ENCODE measurements at places on chromosomes 2 and 18.

- DNase-seq = no peak
These were observed 1.2 kb downstream of the ONECUT2 start for GRCh38 chr18:57436191-57436964.

DNA sequence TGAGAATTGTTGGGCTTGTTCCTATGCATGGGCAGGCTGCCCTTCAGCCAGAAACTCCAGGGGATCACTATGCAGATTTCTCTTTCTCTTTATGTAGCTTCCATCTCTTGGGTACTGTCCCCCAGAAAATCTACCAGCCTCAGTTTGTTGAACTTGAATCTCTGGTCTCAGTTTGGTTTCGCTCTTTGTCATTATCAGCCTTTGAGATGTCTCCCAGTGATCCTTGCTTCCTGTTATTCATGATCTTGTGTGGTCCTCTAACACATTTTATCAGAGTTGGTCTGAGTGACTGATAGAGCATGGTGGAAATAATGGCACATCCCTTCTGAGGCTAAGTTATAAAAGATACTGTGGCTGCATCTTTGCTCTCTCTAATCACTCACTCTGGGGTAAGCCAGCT, 7.8 kb downstream of the TMEM87B start:
- no peak for DNase-seq

GRCh38 chr2:237154082-237154638, 68.5 kb downstream of the COPS8 start:
- no peak for DNase-seq

GRCh38 chr2:72293620-72294019, 146.0 kb upstream of the CYP26B1 start:
- DNase-seq = no peak

DNA sequence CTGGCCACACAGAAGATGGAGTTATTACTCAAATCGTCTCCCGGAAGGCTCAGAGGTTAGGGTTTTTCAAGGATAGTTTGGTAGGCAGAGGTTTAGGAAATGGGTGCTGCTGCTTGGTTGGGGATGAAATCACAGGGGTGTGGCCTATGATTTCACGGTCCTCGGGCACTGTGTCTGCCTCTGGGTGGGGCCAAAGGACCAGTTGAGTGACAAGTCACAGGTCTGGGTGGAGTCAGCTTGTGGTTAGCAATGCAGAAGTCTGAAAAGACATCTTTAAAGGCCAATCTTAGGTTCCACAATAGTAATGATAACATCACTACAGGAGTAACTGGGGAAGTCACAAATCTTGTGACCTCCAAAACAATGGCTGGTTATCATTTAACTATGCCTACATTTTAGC, 387.8 kb downstream of the ZNF521 start:
- DNase-seq = no peak

GRCh38 chr2:205682971-205683501, 735 bp downstream of the NRP2 start:
- DNase-seq = no peak

- no peak for DNase-seq
These were observed 64.9 kb downstream of the LPIN2 start for GRCh38 chr18:2948038-2948437.

DNA sequence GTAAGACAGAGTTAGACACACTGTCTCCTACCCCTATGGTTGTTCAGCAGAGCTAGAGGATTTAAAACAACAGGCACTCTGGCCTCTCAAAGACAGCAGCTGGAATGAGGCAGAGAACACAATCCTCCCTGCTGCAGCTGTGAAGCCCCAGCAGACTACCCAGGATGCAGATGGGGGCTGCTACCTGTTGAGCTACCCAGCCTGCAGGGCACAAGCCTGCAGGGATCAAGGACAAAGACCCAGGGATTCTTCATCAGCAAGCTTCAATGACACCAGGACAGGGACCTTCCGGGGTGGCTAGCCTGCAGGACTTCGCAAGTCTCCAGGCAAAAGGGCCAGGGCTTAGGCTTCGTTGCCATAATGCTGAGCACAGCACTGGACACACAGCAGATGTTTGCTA, 27.2 kb downstream of the GALNT14 start:
- no peak for DNase-seq

DNA sequence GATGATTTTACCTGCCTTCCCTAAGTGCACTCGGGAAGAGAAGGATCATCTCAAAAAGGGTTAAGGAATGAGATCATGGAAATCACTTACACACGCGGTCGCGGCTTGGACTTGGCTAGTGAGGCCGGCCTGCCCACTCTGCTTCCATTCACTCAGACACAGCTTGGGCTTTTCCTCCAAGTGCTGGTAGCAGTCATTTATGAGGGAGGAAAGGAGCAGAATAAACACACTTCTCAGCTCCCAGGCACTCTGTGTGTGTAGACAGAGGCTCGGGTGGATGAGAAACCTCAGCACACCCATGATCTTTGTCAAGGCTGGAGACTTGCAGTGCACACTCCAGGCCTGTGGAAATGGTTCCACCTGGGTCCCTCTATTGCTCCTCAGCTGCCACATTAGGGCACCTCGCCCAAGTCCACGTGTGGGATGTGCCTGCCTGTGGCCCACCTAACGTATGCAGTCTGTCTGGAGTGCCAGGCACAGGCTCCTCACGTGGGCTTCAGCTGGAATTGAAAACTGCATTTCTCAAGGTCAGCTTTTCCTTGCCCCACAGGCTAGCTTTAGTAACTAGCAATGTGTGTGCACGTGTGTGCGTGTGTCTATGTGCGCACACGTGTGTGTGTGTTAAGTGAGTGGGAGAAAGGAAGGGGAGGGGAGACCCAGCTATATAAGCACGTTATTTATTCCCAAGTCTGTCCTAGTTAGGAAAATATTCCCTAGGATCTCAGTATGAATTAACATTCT, 288.4 kb downstream of the SOX11 start:
- DNase-seq = no peak

GRCh38 chr2:74357627-74358026, 14.4 kb upstream of the SLC4A5 start:
- no peak for DNase-seq

- DNase-seq = no peak
These were observed 134.1 kb downstream of the ANKRD44 start for GRCh38 chr2:197176522-197176921.

GRCh38 chr2:145154731-145155130, 634.8 kb upstream of the ZEB2 start:
- DNase-seq = no peak

DNA sequence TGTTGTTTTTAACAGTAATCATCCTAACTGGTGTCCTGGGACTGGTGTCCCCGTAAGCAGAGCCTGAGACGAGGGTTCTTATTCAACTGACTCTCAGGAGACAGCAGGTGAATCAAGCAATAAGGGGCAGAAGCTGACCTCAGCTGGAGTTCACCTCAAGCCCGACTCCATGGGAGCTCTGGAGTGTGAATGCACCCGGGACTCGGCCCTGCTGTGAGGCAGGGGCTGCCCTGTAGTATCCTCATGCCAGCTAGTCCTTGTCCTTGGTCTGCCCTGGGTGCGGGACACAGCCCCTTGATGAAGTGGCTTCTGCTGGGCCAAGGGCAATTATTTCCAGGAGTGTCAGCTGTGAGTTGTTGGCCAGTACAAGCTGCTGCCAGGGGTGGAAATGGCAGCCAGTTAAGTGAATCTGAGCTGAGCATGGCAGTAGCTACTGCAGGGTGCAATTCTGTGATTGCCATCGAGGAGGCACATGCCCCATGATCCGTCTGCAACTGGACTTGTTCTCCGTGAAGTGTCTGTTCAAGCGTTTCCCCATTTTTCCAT, 54.9 kb upstream of the OTOS start:
- DNase-seq = no peak

GRCh38 chr2:152445375-152445774, 110.4 kb downstream of the FMNL2 start:
- no peak for DNase-seq

DNA sequence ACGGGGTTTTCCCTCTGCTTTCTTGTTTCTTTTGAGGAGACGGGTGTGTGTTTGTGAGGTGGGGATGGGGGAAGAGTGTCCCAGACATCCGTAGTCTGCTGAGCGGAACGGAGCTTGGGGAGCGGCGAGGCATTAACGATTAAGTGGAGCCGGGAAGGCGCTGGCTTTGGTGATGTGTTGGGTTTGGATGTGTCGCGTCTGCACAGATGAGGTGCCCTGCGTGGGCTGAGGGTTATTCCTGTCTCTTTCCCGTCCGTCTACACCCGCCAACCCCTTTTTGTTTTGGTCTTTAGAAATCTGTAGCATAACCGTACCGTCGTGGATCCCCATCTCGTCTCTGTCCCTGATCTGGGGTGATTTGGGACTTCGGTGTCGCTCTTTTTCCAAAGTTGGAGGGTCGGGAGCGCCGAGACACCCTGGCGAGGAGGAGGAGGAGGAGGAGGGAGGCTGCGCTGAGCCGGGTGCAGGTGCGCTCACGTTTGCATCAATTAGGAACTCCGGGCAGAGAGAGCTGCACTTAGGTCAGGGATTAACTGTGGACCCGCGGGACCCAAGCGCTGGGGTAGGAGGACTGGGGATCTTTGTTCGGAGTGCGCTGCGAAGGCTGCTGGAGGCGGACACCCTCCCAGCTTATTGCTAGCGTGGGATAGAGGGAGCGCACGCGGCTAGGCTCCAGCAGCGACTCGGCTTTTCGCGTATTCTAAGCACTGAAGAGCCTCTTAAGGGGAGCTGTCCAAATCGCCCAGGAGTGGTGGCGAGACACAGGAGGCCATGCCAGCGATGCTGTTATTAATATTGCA, 720.3 kb downstream of the DPP10 start:
- peak; percentile 16 for DNase-seq

DNA sequence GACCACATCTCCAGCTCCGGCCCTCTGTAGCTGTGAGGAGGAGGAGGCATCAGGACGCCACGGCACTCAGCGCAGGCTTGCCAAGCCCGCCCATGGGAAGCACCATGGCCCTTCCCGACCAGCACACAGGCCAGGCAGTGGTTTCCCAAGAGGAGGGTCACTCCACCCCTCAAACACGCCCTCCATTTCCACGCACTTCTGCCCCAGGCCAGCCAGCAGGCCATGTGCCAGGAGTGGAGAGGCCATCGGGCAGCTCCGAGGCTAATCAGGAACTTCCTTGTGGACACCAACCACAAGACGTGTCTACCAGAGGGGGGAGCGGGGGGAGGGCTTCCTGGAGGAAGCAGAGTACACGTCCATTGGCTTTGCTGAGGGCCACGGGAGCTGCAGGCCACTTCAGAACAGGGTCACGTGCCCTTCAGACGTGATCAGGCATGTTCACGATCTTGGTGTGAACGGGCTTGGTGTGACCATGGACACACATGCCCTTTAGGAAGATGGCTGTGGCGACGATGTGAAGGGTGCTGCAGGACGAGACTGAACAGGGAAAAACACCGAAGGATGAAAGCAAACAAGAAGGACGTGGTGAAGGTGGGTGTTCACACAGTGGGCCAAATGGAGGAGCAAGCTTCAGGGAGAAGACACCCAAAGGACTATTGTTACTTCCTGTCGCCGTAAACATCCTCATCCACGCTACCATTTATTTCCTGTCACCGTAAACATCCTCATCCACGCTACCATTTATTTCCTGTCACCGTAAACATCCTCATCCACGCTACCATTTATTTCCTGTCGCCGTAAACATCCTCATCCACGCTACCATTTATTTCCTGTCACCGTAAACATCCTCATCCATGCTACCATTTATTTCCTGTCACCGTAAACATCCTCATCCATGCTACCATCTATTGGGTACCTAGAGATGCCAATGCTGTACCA, 6.5 kb upstream of the MTERF4 start:
- no peak for DNase-seq

DNA sequence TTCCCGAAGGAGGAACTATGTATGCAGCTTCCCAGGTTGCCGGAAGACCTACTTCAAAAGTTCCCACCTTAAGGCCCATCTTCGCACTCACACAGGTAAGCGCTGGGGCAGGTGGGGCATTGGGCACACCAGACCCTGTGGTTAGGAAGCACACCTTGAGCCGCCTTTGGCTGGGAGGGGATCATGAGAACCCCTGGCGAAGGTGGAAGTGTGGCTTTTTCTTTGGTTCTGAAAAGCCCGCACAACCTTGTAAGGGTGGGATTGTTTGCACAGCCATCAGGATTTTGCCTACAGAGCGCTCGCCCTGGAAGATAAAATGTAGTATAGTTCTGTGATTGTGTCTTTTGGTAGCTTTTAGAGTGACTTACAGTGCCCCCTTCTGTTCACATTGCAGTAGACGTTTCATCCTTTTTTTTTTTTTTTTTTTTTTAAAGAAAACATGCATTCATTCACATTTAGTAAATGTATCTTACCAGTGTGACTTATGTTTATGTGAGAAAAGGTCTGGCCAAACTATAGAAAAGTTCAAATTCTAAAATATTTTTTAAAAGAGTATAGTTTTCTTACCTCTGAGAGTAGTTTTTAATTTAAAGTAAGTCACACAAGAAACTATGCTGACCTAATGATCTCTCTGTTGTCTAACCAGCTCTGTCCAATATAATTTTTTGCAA, 5.3 kb downstream of the KLF11 start:
- DNase-seq = no peak

GRCh38 chr2:163692611-163693482, 43.0 kb downstream of the FIGN start:
- no peak for DNase-seq

GRCh38 chr2:181805228-181806038, 86.1 kb upstream of the ITPRID2 start:
- no peak for DNase-seq

DNA sequence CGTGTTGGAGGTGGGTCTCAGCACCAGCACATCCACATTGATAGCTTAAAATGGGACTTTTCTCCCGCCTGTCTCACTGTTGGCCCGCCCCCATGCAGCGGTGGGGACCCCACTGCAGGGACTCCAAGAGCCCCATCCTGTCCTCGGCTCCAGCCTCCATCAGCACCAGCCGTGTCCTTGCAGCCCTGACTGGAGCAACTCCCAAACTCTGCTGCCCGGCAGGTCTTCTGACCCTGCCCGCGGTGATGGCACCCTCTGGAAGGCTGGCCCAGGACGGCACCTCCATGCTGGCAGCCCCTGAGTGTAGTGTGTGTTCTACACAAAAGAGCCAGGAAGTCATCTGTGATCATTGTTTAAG, 41.6 kb upstream of the KCNG2 start:
- DNase-seq = no peak

GRCh38 chr18:78798402-78799175, 181.0 kb upstream of the SALL3 start:
- DNase-seq = no peak

- DNase-seq = peak; percentile 74
These were observed 30.9 kb upstream of the DNMT3A start for GRCh38 chr2:25372405-25373268.

DNA sequence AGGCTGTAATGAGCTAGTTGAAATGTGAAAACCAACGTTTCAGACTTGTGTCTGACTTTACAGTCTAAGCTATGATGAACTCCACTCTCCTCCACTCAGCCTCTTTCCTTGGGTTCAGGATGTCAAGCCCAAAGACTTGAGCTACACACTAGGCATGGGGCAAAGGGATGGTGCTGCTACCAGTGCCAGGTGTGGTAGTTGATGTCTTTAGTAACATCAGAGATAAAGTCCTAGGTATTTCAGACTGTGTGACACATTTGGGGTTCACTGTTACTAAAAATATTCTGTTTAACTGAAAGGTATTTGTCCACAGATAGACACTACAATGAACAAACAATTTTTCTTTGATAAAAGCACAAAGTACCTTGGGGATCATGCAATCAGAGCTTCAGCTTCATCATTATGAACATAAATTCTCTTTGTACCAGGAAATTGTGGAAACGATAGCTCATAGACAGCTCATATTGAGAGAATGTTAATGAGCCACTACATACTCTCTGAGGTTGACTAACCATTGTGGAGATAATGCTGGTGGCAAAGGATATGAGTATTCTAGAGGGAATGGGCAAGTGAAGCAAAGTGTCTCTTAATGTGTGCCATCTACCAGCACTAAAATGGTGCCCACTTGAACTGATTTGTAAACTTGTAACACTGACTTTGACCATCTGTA, 253.7 kb upstream of the THUMPD2 start:
- no peak for DNase-seq

All from head of caudate nucleus (tissue), 42 donors.